SJSA1 (cell line): ENCODE measurements at places on chromosomes 3 and 15. TPM values are rescaled to one million over a fixed set of nuclear protein-coding genes. Genes with fewer than 3 reads are reported as not detected.

- no peak for DNase-seq
These were observed 31.0 kb downstream of the IL16 start for GRCh38 chr15:81227716-81228115.

GRCh38 chr3:85594676-85595075, 635.9 kb downstream of the CADM2 start:
- no peak for DNase-seq

- no peak for DNase-seq
These were observed 44.8 kb downstream of the MAP2K5 start for GRCh38 chr15:67587331-67587730.

KBTBD13 gene
- total RNA-seq = not detected in 2 replicates

TRAIP gene
- 3.0 and 9.3 TPM in 2 replicates for total RNA-seq
